SK-N-DZ (cell line): ENCODE measurements at places on chromosomes 1 and 21.

GRCh38 chr1:38994196-38994595, 3.1 kb downstream of the AKIRIN1 start:
- DNase-seq, result no peak

- peak; percentile 5 for DNase-seq
These were observed 48.2 kb upstream of the TNFSF4 start for GRCh38 chr1:173255214-173255813.

DNA sequence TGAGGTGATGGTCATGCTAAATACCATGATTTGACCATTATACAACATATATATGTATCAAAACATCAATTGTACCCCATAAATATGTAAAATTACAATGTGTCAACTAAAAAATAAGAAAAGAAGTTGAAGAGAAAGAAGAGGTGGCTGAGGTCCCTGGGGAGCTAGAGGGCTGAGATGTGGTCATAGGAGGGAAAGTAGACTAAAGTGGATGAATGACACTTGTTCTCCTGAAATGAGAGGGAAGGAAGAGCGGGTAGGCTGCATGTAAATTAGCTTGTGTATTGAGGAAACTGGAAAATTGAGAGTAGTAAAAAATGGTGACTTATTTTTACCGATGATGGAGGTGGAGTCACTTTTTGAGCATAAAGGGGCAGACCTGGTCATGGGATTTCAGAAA, 117.0 kb downstream of the ST6GALNAC3 start:
- DNase-seq, result no peak

GRCh38 chr1:23799570-23800399, 769 bp downstream of the GALE start:
- no peak for DNase-seq

- no peak for DNase-seq
These were observed 21.7 kb downstream of the UBE4B start for GRCh38 chr1:10054465-10054864.

DNA sequence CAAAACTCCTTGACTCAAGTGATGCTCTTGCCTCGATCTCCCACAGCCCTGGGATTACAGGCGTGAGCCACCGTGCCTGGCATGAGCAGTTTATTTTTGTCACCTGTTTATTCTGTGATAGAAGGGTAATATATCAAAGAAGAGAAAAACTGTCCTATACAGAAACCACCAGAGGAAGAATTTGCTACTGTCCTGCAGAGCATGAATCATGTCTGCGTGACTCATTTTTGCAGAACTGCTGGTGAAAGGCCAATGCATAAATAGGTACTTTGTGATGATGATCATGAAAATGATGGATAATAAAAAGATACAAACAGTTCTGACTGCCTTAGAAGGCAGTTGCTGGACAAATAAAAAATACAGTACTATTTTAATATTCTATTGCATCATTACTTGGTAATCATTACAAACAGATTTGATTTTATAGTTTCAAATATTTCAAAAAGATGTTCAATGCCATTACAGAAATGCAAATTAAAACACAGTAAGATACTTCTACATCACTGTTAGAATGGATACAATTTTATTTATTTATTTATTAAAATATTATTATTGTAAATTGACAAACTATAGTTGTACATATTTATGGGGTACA, 26.5 kb downstream of the RIPPLY3 start:
- no peak for DNase-seq
